ENCODE measurements at places on chromosomes 16 and 17.

GRCh38 chr17:15133143-15133542, 132.0 kb downstream of the PMP22 start:
- no peak for DNase-seq

GRCh38 chr17:19345486-19346350, 16.8 kb downstream of the B9D1 start:
- no peak for DNase-seq

DNA sequence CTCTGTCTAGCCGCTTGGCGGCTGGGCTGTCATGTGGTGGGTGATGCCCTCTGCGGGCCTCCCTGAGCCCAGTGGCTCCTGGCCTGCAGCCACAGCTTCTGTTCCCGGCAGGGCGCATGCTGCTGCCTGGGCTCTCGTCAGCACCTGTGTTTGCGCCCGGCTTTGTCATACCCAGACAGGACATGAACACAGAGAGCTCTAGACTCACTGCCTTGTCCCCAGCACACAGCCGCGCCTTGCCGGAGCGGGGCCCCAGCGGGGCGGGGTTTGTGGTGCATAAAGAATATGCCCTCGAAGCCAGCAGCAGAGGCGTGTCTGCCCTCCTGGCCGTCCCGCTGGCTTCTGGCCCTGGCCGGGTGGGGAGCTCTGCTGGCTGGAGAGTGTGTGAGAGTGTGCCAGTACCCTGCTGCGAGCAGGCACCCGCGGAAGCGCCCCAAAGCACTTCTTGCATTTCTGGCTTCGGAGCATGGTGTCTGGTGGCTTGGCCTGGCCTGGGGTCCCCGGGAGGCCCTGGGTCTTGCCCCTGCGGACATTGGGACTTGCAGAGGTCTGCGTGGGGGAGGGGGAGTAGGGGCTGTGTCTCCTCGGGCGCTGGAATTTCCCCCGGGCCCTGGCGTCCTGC, 14.4 kb downstream of the ASPSCR1 start:
- DNase-seq, result peak; percentile 92

GRCh38 chr17:67212714-67213417, 32.1 kb downstream of the HELZ start:
- no peak for DNase-seq

DNA sequence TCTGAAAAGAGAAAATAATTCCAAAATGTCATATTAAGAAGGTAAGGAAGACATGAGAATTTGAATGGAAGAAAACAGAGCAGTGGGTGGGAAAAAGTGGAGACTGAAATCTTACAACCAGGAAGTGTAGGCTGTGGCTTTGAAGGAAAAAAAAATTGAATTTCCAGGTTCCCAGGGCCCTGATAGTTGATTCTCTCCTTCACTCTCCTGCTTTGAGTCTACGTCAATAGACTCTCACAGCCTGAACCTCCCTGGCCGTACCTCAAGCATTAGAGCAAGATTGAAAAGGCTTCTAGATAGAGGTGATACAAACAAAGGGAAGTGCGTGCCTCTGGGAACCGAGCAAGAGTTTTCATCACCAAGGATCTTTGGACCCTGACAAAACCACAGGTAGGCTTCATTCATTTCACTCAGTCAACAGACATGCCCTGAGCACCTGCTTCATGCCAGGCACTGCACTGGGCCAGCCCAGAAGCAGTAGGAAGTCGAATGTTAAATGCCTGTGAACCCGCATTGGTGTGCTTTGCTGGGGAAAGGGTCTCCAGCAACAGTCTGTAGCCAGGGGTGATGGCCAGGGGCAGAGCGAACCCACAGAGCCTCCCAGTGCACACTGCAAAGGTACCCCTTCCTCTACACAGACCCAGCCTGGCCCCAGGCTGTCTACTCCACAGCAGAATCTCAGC, 163.9 kb downstream of the SLC39A11 start:
- peak; percentile 19 for DNase-seq

- peak; percentile 35 for DNase-seq
These were observed 16.5 kb downstream of the GLP2R start for GRCh38 chr17:9842057-9842758.

DNA sequence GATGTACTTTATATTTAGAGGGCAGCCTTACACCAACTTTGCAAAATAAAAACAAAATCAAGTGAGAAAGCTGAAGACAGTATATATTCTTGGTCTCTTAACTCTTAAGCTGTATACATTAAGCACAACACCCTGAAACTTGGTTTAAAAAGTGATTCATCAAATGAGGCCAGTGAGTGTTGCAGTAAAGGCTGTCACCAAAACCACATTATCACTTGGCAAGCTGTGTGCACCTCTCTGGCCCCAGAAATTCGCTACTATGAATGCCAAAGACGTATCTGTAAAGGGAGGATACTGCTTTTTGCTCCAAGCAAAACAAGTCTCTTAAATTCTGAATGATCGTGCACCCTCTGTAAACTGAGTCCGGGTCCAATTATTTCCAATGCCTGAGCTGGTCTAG, 163.9 kb downstream of the ZFHX3 start:
- DNase-seq, result no peak

GRCh38 chr17:40447806-40448205, 4.6 kb downstream of the IGFBP4 start:
- DNase-seq, result no peak

GRCh38 chr16:16578701-16579100, 199.8 kb downstream of the NPIPA7 start:
- DNase-seq, result no peak

DNA sequence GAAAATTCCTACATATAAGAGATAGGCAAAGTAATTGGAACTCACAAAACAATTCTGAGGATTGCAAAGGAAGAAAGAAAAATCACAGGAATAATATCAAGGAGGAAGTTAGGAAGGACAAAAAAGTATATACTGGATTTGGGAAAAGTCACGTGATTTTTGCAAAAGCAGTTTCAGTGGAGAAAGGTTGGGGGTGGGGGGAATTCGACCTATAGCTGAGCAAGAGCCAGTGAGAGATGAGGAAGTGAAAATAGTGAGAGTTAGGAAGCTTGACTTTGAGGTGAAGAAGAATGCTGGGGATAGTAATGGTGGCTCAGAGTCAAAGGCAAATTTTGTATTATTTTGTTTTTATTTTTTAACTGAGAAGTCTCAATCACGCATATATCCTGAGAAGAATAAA, 438.0 kb upstream of the PMFBP1 start:
- no peak for DNase-seq

DNA sequence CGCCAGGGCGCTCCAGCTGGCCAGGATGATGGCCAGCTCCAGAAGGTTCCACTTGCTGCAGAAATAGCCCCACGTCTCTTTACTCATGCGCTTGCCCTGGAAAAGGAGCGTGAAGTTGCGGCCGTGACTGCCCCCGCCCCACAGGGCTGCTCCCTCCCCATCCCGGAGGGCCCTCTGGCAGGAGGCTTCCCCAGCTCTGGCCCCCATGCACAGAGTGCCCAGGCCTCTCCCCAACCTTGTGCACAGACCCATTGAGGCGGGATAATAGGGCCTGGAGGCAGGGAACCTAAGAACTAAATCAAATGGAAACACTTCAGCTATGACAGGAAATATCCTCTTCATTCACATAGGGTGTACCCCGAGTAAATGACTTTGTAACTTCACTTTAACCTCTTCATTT, 21.2 kb upstream of the GCSH start:
- DNase-seq, result no peak

GRCh38 chr16:50522324-50522723, 25.9 kb upstream of the NKD1 start:
- no peak for DNase-seq

GRCh38 chr16:8959921-8960787, 3.6 kb downstream of the USP7 start:
- peak; percentile 42 for DNase-seq

DNA sequence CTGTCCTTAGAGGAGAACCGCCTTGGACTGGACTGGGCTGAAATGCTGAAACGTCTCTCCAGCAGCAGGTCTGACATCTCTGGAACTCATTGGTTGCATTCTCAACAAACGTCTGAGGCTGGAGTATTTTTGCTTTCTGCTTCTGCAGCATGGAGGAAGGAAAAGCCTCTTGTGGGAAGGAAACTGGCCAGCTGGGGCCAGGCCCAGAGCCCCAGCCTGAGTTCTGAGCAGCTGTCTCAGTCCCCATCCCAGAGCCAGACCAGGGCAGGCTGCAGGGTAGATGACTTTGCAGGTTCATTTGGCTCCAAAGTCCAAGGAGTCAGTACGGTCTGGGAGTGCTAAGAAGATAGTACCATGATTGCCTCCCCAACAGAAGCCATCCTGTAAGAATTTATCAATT, 18.3 kb downstream of the TEKT3 start:
- DNase-seq, result no peak

- DNase-seq, result no peak
These were observed 39.3 kb downstream of the CBFB start for GRCh38 chr16:67068212-67068753.

DNA sequence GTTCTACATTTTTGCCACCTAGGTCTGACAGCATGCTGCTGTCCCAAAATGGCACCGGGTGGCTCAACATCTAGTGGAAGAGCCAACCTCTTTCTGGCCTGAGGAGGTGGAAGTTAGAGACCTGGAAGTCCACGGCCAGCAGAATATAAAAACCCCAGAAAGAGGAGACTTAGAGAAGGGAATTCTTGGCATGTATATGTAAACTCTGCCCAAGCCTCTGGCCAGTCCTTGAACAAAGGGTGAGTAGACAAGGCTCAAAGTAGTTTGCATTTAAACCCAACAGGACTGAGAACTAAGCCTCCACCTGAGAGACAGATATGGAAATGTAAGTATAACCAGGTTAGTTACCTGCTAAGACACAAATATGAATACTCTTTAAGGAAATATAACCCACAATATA, 210.3 kb downstream of the GRIN2A start:
- DNase-seq, result no peak

DNA sequence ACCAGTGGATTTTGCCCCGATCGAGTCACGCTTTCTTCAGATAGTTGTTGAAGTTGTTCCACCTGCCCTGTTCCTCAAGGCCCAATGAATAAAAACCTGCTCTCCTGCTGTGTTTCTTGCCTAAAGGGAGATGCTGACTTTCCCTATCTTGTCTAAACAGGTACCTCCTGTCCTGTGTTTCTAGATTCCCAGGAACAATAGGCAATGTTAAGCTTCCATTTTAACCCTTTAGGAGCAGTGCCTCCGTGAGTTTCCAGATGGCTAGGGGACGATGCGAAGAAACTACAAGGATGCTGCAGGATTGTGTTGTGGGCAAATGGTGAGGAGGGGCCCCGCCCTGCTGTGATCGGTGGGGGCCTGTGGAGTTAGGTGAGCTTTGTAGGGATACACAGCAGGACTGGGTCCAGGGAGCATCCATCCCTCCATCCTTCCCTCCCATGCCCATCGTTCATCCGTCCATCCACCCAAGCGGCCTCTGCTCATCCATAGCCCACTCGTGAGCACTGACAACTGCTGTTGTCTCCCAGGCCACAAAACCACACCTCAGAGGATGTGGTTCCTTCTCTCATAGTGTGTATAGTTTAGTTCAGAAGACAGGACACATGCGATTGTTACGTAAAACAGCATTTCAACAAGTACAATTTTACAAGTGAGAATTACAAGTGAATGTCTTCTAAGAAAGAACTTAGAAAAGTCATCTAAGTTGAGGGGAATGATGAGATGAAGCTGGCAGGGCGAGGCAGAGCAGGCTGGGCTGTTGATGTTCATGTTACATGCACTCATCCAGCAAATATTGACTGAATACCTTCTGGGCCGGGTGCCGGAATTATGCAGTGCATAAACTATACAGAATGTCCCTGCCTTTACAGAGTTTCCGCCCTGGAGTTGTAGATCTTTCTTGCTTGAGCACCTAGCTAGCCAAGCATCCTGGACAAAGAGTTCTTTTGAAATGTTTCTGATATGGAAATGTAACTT, 5.2 kb downstream of the ARSG start:
- peak; percentile 33 for DNase-seq

GRCh38 chr17:67069603-67070136, 25.3 kb downstream of the CACNG1 start:
- no peak for DNase-seq

DNA sequence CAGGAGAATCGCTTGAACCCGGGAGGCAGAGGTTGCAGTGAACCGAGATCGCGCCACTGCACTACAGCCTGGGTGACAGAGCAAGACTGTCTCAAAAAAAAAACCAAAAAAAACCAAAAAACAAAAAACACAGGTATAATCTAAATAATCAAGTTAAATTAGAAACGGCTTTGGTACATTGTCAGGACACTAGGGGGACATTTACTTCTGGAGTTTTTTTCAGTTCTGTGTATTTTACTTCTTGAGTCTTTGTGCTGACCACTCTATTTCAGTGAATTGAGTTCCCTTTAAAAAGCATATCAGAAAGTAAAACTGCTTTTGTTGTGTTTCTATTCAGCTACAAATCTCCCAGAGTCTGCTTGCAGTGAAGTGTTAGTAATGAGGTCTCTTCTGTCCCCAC, 36.3 kb downstream of the DHRS7B start:
- DNase-seq, result no peak

DNA sequence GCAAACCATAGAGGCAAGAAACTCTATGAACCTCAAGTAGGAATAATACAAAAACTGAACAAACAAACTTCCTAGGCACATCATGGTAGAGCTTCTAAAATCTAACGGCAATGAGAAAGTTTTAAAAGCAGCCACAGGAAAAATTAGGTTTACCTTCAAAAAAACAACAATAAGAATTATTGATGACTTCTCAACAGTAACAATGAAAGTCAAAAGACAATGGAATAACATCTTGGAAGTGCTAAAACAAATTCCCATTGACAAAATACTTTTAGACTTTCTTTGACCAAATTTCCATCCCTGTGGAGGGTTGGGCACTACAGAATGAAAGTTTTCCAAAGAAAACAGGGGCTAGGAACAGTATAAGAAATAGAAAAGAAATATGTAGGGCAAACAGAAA, 222.9 kb upstream of the ERCC4 start:
- DNase-seq, result no peak

- DNase-seq, result no peak
These were observed 34.5 kb upstream of the MGAT5B start for GRCh38 chr17:76833747-76834146.

DNA sequence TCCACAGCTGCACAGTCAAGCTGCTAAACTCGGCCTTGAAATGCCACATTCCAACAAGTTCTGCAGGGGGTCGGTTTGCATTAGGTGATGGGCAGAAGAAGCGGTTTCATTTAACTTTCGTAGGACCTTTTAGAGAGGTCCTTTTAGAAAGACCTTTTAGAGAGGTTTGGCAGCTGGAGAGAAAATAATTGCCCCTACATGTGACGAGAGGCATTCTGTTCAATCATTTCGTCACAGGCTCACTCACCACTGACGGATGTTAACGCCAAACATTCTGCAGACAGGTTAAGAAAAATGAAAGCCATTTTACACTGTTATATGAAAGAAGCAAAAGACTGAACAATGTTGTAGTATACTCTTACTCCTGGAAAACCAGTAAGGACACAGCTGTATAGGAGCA, 76.5 kb upstream of the ZNF423 start:
- no peak for DNase-seq

DNA sequence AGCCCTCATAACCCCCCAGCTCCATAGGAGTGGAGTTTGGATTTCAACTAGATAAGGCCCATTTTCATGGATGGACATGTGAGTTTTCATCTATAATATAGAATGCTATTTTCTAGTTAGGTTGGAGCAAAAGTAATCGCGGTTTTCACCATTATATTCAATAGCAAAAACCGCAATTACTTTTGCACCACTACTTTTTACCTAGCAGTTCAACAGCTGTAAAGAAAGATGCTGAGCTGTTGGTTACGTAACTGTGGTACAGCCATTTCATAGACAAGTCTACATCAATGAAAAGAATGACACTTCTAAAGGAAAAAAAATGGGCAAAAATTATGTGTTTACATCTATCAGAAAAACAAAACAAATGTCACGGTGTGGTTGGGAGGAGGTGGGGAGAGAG, 507.7 kb downstream of the MAF start:
- DNase-seq, result no peak

All from colonic mucosa (tissue), 4 donors.